ENCODE measurements at places on chromosomes 3 and 15.

DNA sequence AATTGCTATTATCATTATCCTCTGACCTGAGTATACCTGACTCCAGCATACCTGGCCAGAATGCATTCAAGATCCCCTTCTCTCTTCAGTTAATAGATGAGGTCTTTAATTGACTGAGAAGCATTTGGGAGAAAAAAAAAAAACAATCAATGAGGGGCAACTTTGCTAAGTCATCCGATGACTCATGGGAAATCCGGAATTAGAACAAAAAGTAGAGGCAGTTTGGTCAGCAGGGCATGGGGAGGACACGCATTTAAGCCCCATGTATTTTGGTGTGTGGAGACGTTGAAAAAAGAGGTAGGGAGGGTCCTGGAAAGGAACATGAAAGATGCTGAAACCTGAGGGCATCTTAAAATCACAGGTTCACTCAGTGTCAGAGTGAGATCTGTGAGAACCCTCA is 256.2 kb downstream of the RORA start:
- no peak for DNase-seq

DNA sequence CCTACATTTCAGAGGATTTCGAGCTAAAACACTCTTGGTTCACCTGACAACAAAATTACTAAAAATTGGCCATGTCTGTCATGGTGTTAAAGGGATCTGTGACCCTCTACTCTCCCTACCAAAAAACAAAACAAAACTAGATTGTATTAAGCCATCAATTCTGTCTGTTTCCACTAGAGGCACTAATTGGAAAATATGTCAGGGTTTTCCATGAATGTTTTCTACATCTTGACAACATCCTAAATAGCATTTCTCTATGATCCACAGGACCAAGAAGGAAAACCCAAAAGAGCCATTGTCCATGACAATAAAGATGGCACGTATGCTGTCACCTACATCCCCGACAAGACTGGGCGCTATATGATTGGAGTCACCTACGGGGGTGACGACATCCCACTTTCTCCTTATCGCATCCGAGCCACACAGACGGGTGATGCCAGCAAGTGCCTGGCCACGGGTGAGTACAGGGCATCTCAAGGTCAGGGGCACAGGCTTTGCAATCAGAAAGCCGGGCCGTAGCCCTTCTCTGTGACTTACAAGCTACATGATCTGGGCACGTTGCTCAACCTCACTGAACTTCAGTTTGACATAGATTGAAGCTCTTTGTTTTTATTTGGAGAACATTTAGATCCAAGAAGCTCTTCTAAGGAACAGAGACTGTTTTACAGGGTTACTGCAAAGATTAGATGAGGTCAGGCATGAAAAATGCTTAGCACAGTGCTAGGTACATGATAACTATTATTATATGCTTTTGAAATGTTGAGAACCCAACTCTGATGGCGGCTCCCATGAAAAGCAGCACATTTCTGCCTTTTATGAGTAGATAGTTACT is 74.8 kb downstream of the DNASE1L3 start:
- no peak for DNase-seq

DNA sequence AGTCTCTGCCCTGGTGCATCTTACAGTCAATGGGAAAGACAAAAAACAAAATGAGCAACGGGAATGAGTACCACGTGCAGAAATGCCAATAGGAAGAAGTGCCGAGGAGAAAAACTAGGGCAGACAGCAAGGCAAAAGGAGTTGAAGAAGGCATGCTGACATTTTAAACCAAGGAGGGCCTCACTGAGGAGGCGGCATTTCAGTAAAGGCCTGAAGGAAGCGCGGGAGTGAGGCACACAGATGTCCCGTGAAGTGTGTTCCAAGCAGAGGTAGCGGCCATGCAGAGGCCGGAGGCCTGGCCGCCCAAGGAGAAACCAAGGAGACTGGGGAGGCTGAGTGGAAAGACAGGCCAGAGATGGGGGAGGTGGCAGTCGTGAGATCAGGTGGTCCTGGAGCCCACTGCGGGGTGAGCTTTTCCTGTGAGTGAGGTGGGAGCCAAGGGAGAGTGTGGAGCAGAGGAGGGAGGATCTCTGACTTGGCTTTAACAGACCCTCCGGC is 34.8 kb downstream of the DNAJB8 start:
- DNase-seq = no peak

GRCh38 chr3:78820542-78820941 is 947.3 kb downstream of the ROBO1 start:
- no peak for DNase-seq

- no peak for DNase-seq
Measured at GRCh38 chr15:48471073-48471472, 139.8 kb downstream of the DUT start.

DNA sequence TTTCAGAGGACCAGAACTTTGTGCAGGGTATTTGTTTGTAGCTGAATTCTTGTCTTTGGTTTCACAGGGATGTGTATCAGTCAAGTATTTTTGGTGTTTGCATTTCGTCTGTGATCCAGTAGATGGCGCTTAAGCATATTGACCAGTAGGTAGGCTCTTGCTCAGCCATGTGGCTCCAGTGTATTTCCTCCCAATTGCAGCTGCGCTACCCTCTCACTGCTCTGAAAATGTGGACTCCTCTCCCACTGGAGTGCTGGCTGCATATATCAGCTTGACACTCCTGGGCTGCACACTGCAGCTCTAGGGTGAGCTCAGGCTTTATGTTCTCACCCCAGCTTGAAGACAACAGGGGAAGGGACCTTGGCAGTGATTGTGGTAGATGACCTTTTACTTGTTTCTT is 1264.3 kb upstream of the ALCAM start:
- DNase-seq = no peak

- DNase-seq = no peak
Measured at GRCh38 chr3:16848007-16848406, 36.7 kb upstream of the PLCL2 start.

DNA sequence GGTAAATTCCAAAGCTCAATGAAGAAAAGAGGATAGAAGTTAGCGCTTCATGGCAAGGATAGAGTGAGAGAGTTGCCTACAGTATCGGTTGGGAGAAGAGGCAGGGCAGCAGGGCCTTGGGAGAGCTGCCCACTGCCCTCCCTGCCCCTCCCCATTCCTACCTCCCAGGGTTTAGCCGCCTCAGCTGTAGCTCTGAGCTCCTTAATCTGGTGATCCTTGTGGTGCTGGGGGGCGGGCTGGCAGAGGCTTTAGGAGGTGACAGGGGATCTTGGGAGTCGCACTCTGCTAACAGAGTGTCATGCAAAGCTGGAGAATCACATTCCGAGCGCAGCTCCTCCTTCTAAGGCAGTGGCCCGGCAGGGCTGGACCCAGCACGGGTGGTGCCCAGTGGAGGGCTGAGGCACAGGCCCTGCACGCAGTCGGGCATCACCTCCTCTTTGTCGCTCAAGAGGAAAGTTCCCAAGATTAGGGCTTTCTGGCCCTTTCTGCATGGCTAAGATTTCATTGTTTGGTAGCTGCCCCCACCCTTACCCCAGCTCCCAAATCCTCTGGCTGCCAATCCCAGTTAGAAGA is 57.1 kb upstream of the POLG start:
- no peak for DNase-seq

DNA sequence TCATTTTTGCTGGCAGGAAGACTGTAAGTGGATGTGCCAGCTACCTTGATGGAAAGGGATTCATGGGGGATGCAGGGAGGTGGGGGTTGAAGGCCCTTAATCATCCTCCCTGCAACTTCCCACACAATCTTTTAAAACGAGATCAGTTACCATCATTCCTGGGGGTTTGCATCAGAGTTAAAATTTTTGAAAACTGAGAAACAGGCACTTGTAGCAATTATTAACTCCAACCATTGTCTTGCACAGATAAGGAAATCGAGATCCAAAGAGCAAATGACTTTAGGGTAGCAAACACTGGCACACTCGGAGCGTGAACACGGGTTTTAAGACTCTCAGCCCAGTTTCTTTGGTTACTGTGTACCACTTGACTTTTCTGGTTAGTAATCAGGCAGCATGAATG is 41.9 kb downstream of the GPD1L start:
- no peak for DNase-seq

All from CD4-positive, alpha-beta T cell (primary cell).